GM12864 (cell line): ENCODE measurements at places on chromosomes 12 and 14.

- DNase-seq, result no peak
These were observed 18.8 kb upstream of the HIGD1C start for GRCh38 chr12:50933459-50934124.

- no peak for DNase-seq
These were observed 544.1 kb downstream of the KCNH5 start for GRCh38 chr14:62501021-62501750.

DNA sequence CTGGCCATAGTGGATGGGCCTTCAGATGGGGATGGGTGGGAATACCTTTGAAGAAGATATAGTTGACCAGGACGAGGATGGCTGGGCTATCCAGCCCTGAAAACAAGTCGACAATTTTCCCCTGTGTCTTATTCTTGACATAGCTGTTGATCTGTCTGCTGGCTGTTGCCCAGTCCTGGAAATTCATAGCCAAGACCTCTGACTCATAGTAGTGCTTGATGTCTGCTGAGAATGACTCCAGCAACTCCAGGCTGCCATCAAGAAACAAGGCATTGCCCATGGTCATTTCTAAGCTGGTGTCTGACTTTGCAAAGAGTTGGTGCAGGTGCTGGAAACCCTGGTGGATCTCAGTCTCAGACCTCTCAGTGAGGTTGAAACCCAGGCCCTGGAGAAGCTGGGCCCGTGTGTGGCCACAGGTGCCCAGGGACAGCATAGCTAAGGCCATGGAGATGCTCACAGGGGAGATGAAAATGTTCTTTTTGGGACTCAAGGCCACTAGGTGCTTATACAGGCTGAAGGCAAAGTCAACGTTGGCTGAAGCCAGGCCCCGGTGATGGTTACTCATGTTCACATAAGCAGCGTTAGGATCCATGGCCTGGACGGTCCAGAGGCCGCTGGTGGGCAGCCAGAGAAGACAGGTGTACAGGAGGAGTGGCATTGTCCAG, 9.0 kb downstream of the SERPINA6 start:
- DNase-seq, result no peak

DNA sequence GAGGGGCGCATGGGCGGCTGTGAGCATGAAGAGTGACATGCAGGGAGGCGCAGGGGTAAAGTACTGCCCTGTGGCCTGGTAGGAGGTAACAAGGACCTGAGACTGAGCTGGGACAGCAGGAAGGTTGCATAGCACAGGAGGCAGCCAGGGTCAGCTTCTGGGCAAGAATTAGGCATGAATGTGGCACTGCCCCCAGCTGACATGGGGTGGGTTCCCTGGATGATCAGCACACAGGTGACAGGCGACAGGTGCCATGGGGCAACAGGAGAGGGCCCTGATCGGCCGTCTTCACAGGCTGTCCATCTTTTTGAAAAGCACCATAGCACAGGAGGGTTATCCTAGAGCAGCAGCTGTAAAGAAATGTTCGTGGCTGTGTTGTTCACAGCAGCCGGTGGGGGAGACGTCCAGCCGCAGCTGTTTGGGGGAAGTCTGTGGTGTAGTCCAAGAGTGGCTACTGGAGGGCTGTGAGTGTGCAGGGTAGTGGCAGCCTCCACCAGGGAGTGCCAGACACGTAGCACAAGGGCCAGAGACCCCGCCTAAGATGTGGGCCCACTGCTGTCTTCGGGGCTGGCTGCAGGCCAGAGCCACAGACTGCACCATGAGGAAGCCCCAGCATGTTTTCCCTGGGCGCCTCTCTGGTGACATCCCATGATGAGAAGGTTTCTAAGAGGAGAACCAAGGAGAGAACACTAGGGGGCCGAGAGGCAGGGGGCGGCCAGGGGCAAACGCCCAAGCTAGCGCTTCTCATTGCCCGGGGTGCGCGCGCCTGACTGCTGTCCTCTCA, 8.4 kb downstream of the CLBA1 start:
- no peak for DNase-seq

- no peak for DNase-seq
These were observed 78.8 kb upstream of the SLC38A4 start for GRCh38 chr12:46904406-46905238.

DNA sequence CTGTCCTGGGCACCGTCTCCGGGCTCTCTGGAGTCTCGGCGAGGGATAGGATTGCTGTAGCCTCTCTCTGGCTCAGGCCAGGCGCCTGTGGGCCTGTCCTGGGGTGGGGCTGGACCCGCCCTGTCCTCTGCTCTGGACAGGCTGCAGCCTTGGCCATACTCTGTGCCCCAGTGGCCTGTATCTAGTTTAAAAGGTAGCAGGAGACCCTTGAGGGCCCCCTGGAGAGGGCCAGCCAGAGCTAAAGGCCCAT, 1.8 kb downstream of the KIF26A start:
- DNase-seq, result no peak

DNA sequence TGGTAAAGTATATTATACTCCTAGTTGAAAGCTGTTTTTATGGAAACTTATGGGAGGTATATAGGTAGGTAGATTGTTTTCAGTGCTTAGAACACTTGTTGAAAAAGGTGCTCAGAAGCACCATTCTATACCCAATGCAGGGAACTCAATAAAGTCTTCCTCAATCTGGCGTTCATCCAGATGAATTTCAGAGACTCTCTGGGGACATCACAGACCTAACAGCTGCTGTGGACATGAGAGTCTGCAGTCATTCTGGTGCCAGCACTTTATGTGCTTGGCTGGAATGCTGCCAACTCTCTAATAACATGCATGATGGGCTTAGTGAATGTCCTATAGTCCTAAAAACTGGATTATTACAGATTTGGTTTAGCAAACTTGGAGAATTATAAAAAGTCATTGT, 115.9 kb downstream of the NTN4 start:
- no peak for DNase-seq

- no peak for DNase-seq
These were observed 31.6 kb upstream of the SLC25A3 start for GRCh38 chr12:98561846-98562245.

- no peak for DNase-seq
These were observed 95.9 kb downstream of the LRRC74A start for GRCh38 chr14:76922092-76922491.

- no peak for DNase-seq
These were observed 764 bp upstream of the SPTB start for GRCh38 chr14:64880221-64881121.

- DNase-seq, result no peak
These were observed 954.2 kb upstream of the FBXO33 start for GRCh38 chr14:40386433-40386832.

DNA sequence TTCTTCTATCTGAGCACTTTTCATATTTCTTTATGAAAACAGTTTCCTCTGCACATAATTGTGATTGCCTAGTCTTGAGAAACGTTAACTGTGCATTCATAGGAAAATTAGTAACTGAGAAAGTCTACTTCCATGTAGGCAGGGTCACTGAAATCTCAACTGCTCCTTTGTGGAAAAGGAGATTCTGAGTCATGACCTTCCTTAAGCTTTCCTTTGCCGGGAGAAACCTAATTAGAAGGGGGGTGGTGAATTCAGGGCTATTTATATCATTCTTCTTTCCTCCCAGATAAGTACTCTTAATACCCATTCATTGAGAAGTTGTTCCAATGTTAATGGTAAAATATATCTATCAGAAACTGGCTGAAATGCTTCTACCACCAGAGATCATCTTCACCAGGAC, 751.0 kb upstream of the TMEM132C start:
- no peak for DNase-seq

DNA sequence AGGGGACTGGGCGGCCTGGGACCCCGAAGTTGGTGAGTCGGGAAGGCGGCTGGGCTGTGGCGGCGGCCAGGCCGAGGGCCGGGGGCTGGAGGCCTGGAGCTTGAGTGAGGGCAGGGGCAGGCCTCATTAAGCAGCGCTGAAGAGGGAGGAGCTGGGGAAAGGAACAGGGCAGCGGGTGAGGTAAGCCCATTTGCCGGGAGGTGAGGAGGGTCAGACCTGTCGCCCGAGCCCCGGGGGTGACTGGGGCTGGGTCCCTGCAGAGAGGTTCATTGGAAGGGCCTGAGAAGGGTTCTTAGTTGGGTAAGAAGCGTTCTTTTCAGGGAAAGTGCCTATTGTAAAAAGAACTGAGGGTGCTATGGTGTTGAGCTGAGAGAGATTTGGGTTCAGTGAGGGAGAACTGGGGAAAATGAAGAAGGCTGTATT, 441 bp downstream of the RAB5B start:
- no peak for DNase-seq

GRCh38 chr12:1594006-1594260, 448 bp downstream of the FBXL14 start:
- no peak for DNase-seq
